ENCODE measurements at places on chromosomes 3 and 15.

GRCh38 chr3:144843099-144843498 lies 871.5 kb downstream of the DIPK2A start:
- DNase-seq: no peak

DNA sequence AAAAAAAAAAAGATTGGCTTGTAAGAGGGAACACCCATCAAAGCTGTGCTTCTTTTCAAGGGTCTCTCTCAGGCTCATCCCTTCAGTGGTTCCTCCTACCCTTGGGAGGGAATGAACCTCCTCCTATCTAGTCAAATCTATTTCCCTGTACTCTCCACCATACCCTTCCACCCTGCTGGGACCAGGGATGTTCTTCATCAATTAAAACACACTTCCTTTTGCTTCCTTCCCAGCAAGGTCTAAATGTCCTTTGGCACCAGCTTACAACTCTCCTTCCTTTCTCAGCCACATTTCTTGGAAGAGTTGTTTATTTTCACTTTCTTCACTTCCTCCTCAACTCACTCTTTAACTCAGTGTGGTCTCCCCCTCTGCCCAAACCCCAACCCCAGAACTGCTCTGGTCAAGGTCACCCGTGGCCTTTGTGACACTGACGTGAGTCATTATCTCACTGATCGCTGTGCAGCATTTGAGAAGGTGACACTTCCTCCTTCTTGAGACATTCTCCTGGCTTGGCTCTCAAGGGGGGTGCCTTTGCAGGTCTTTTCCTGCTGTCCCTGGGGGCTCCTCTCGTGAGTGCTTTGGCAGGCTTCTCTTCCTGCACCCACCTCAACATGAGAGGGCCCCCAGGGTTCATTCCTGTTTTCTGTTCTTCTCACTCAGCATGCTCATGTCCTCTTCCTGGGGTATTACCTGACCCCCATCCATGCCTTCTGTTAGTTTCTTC lies 210.5 kb upstream of the TLE3 start:
- peak; percentile 25 for DNase-seq

GRCh38 chr3:8954938-8955763 lies 8.1 kb downstream of the RAD18 start:
- DNase-seq: no peak

- DNase-seq: no peak
These were observed 16.8 kb downstream of the MYO5C start for GRCh38 chr15:52278636-52279367.

GRCh38 chr3:116161575-116162525 lies 283.4 kb downstream of the LSAMP start:
- DNase-seq: no peak

- no peak for DNase-seq
These were observed 204.9 kb downstream of the CNTN4 start for GRCh38 chr3:2303566-2303965.

All from stimulated activated CD8-positive, alpha-beta memory T cell treated with anti-CD3 and anti-CD28 coated beads, Interleukin-2, amount 100 ng/mL, for 48 hours (primary cell).